ENCODE measurements at places on chromosomes 4 and X. TPM values are rescaled to one million over a fixed set of nuclear protein-coding genes. Genes with fewer than 3 reads are reported as not detected.

The GPR173 gene
- 0.81 TPM for total RNA-seq

The PAGE5 gene
- not detected for total RNA-seq

The ZNF185 gene
- 6.5 TPM for total RNA-seq

The GUCY1B1 gene
- total RNA-seq = 3.2 TPM

The USP17L12 gene
- not detected for total RNA-seq

The NPY2R gene
- not detected for total RNA-seq

The CDX4 gene
- total RNA-seq = not detected

The PPEF1 gene
- total RNA-seq = not detected

The NLGN4X gene
- 0.15 TPM for total RNA-seq

The USP17L20 gene
- total RNA-seq = not detected

The ARHGAP24 gene
- 14.2 TPM for total RNA-seq

The XK gene
- 1.6 TPM for total RNA-seq

The DUX4 gene
- not detected for total RNA-seq

The MAGEA2B gene
- total RNA-seq = 2.5 TPM

The SPANXC gene
- 5.8 TPM for total RNA-seq

The SHISA3 gene
- 0.20 TPM for total RNA-seq

The ZAR1 gene
- not detected for total RNA-seq

All from M059J (cell line).